ENCODE measurements at places on chromosomes 5 and 9.

GRCh38 chr9:137067860-137068538 lies 2.4 kb downstream of the SAPCD2 start:
- DNase-seq, result peak; percentile 78

GRCh38 chr9:127541865-127542264 lies 70.2 kb upstream of the STXBP1 start:
- no peak for DNase-seq

- DNase-seq, result no peak
These were observed 20.2 kb downstream of the NIPSNAP3B start for GRCh38 chr9:104784098-104784497.

- no peak for DNase-seq
These were observed 259.5 kb downstream of the EBF1 start for GRCh38 chr5:158840193-158840592.

GRCh38 chr5:81606150-81606549 lies 144.7 kb downstream of the SSBP2 start:
- DNase-seq, result no peak

DNA sequence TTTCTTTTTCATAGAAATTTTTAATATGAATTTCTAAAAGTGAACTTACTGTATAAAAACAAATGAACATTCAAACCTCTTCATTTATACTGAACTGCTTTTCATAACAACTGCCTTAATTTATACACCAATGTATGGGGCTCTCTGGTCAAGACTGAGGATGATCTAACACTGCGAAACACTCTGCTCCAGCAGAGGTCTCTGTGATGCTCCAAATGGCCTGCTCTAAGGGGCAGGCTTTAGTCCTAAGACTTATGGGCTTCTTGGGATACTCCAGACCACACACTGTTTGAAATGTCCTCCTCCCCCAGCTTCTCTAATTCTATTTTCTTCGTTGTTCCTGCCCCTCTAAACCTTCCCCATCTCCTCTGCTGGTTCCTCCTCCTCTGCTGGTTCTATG lies 58.5 kb downstream of the LIFR start:
- no peak for DNase-seq

- peak; percentile 56 for DNase-seq
These were observed 960 bp downstream of the NR2F1 start for GRCh38 chr5:93583768-93584595.

DNA sequence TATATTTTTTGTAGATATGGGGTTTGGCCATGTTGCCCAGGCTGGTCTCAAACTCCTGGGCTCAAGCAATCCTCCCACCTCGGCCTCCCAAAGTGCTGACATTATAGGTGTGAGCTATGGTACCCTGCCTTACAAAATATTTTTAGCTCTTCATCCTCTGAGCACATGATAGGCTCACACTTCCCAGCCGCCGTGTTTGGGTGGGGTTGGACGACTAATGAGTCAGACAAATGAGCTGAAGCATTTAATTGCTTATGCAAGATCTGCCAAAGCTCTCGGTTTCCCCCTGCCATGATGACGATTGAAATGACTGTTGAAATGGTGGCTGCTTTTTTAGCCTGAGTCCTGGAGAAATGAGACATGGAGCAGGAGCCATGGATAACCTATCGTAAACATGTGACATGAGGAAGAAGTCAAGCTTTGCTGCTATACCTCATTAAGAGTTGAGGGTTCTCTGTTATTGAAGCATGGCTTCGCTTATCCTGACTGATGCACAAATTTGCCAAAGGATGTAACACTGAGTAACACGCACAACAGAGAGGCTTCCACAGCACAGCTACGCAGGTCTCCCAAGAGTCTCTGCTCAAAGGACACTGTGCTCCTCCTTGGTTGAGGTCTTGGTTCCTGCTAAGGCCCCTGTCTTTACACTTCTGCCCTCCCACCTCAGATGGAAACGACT lies 48.2 kb upstream of the GFPT2 start:
- DNase-seq, result no peak

- DNase-seq, result no peak
These were observed 43.4 kb downstream of the IRF1 start for GRCh38 chr5:132447196-132447595.

- DNase-seq, result no peak
These were observed 75.9 kb downstream of the COL27A1 start for GRCh38 chr9:114231273-114231672.

DNA sequence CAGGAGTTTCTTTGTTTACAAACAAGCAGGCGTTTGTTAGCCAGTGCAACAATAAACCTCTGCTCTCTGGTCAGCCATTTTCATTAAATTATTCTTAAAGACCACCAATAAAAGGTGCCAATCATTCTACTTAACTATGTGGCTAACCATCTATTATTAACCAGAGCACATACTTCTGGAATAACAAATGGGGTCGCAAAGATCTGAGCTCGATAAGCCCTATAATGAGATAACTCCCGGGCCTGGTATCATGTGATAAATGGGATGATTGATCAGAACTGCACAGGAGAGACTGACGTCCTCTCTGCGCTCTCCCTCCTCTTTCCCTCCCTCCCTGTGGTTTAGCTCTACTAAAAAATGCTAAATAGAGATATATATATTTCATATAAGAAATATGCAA lies 488.2 kb downstream of the NTRK2 start:
- no peak for DNase-seq

DNA sequence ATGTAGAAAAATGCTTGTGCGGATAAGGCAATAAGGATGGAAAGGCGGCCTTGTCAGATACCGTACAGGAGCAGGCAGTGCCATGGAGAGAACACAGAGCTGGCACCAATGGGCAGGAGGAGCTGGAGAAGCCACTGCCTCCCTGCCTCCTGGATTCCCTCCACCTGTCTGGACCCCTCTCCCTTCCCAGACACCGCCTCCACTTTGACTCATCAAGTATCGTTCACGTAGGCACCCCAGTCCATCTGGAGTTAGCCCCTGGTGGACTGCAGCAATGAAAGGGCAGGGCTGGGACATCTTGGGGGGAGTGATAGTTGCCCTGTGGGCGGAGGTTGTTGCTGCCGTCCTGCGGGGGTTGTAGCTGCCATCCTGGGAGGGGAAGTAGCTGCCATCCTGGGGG lies 232.0 kb downstream of the ROR2 start:
- DNase-seq, result no peak

DNA sequence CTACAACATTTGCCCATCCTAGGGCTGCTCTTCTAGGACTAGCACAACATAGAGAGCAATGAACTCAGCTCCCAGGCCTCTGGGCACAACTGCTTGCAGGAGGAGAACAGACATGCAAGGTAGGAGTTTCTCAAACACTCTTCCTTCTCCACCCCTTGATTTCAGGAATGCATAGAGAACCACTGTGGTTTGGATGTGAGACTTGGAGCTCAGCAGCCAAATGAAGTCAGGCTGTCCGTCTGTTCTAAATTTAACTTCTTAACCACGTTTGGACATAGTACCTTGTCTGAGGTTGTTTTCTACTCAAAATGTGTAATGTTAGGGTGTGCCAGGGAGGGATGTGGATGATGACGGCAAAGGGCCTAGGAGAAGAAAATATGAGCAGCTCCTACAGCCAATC lies 515.1 kb upstream of the TNC start:
- no peak for DNase-seq

DNA sequence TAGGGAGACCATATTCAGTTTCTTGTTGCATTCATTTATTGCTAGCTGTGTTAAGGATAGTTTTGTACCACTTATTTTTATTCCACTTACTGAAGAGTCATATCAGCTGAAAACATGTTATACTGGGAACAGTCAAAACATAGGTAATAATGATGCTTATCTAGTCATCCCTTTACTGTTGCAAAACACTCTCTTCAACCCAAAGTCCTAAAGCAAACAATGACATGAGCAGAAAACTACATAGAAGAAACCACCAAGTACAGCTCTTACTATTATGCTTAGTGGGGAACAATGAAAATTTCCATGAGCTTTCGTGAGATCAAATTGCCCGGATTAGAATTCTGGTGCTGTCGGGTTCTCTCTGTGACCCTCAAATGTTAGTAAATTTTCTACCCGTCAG lies 681.4 kb downstream of the NR2F1-AS1 start:
- DNase-seq, result no peak

DNA sequence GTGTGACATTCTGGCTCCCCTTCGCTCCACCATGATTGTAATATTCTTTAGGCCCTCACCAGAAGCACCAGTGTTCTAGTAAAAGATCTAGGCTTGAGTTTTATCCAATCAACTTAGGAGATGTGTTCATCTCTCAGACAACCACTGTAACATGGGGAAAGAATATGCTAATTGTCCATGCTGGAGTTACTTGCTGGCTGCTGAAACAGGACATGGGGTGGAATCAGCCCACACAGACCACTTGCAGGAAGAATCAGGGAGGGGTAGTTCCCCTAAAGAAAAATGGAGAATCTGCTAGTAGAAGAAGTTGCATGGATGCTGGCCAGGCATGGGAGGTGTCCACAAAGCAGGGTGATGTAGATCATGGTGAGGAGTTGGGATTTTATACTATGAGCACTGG lies 86.2 kb downstream of the FEM1C start:
- no peak for DNase-seq

DNA sequence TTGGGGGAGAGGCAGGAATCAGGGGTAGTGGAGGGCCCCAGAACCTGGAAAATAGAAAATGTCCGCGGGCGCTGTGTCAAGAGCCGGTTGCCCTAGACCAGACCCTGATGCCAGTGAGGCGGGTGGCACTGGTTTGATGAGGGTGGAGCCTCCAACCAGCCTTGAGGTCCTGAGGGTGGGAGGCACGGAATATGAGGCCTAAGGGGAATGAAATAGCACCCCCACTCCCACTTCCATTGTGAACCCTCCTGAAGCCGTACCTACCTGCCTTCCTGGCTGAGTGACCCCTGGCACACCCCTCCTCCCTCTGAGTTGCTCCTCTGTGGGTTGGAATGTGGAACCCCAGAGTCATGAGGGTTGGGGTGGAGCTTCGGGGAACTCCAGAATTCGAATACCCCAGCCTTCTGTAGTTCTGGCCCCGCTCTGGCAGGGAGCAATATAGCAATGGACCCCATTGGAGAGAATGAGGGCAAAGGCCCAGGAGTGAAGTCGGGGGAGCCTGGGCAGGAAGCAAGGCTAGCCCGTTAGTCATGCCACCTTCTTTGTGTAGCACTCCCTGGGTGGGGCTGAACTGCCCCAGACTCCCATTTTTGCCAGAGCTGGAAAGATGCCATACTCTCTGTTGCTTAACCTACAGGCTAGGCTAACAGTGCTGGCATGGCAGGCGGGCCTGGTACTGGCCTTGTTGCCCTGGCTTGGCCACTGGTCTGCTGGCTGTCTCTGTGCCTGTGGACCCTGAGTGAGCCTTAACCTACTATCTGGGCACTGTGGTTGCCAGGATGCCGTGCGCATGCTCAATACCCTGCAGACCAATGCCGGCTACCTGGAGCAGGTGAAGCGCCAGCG lies 1.0 kb downstream of the FPGS start:
- peak; percentile 87 for DNase-seq

GRCh38 chr5:33075731-33076130 lies 364.6 kb downstream of the NPR3 start:
- no peak for DNase-seq

GRCh38 chr5:109318455-109319108 lies 91.2 kb downstream of the PJA2 start:
- DNase-seq, result no peak

GRCh38 chr5:149048811-149049210 lies 14.1 kb downstream of the SH3TC2 start:
- DNase-seq, result no peak

DNA sequence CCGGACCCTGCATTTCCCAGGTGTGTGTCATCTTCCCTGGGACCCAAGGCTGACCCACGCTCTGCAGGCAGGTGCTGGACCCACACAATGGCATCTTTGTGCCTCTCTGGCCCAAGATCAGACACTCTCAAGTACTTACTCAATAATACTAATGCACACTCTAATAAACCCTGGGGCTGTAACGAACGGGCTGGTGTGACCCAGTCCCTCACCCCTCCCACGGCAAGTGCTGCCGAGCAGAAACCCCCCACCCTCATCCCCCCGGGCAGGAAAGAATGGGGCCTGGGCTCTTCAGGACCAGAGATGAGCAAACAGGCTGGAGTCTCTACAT lies 1.1 kb upstream of the OBP2B start:
- no peak for DNase-seq

GRCh38 chr5:84478603-84479002 lies 93.9 kb upstream of the EDIL3 start:
- no peak for DNase-seq

GRCh38 chr5:132854301-132854700 lies 12.0 kb downstream of the GDF9 start:
- DNase-seq, result no peak

- DNase-seq, result no peak
These were observed 21.9 kb downstream of the CD14 start for GRCh38 chr5:140611020-140611521.

GRCh38 chr9:129408535-129409215 lies 212.2 kb downstream of the C9orf50 start:
- DNase-seq, result peak; percentile 83

Measured in adrenal gland (tissue), 19 donors.